Right hindlimb (tissue), 1 donor: ENCODE measurements at places on chromosomes 6 and 20.

- DNase-seq: no peak
Measured at GRCh38 chr6:124819346-124819745, 142.9 kb upstream of the RNF217 start.

GRCh38 chr6:89794324-89794723 lies 25.3 kb downstream of the MDN1 start:
- no peak for DNase-seq

DNA sequence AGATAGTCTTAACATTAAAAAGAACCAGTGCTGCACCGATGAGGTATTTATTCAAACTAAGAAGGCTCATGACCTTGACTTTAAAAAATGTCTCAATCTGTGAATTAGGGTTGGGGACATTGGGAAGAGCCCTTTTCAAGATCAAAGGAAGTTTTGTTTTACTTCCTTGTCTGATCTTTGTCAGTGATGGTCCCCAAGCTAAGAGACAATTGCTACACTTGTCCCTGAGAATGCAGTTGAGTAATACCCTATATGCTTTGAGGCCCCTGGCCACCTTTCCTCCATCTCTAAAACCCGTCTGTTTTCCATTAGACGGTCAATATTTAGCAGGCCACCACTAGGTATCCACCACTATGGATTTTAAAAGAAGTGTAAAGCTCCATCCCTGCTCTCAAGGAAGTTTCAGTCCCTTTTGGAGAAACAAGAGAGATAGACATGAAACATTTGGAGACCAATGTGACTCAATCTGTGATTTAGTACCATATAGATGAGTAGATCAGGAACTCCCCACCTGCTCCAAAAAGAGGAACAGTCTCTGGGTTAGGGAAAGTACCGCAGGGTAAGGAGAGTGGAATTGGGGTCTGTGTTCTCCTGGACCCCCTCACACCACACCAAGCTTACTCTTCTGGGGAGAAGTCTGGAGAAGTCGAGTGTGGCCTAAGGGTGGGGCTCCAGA lies 99.1 kb upstream of the ISM1 start:
- DNase-seq: no peak

DNA sequence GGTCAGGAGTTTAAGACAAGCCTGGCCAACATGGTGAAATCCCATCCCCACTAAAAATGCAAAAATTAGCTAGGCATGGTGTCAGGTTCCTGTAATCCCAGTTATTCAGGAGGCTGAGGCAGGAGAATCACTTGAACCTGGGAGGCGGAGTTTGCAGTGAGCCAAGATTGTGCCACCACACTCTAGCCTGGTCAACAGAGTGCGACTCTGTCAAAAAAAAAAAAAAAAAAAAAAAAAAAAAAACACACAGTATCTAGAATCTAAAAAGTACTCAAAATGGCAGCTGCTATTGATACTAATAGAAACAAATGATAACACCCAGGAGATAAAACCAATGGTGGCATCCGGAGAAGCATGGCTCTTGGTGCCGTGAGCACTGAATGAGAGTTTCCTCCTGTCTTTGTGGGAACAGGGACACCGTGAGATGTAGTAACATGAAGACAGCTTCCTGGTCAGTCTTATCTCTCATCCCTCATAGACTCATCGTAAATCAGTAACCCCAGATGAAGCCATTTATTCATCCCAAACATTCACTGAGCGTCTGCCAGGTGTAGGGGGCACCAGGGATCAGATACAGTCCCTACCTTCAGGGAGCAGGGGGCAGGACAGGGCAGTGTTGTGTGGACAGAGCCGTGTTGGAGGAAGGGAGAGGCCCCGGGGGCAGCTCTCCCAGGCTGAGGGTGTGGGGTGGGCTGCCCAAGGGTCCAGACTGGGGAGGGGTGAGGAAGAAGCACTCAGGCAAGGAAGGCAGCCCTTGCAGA lies 66.1 kb downstream of the SYNJ2 start:
- DNase-seq: no peak

DNA sequence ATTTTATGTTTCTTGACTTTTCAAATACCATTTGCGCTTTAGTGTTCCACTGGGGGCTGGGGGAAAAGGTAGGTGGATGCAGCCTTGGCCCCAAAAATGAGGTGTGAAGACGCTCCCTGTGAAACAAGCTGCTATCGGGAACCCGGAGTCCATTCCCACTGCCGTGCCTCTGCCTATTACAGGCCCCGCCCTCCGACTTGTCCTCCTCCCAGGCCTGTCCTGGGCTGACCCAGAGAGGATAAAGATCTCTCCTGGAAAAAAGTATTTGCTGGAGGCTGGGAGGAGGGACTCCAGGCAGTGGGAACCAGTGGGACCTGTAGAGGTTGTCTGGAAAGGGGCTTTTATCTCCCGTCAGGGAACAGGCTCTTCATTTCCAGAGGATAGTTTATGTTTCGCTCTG lies 215.0 kb downstream of the SLC24A3 start:
- no peak for DNase-seq

- DNase-seq: no peak
Measured at GRCh38 chr20:46826343-46826984, 68.2 kb upstream of the EYA2 start.

DNA sequence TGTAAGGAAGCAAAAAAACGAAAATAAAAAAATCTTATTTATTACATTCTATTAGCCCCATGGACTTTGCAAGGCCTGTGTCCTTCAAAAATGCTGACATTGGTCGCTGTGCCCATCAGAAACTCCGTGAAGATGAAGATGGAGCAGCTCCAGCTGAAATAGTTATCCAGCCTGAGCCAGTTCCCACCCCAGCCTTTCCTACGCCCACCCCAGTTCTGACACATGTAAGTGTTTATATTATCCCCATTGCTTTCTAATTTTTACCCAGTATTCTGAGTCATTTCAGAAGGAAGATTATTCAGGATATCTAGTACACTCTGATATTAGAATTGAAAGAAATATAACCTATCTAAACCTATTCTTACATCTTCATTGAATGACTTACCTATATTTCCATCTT lies 217.7 kb downstream of the ARHGAP18 start:
- no peak for DNase-seq

DNA sequence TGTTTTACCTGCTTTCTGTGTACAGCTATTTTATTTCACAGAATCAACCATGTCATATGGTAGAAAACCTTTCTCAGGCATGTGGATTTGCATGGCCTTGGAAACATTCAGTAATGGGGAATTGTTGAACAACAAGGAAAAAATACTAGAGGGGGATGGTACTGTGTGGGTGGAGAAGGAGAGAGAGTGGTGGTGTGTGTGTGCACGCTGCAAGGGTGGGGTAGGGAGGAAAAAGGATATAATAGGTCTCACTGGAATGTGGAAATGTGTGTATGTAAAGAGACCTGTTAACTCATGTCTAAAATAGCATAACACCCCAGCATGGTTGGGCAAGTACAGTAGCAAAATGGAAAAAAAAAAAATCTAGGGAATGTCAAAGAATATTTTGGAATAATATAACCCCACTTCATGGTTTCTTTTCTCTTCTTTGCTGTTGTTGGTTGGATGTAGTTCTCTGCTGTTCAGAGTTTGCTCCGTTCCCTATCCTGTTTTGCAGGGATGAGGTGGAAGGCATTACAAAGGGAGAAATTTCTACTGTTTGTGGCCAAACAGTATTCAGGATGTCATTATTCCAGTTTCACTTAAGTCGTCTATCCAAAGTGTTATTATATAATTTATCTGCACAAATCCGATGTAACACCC lies 93.9 kb upstream of the CITED2 start:
- DNase-seq: no peak

- DNase-seq: no peak
Measured at GRCh38 chr20:48031122-48031521, 245.8 kb upstream of the SULF2 start.

GRCh38 chr6:247351-247750 lies 44.9 kb upstream of the DUSP22 start:
- DNase-seq: no peak

GRCh38 chr20:20505554-20505953 lies 137.7 kb downstream of the INSM1 start:
- DNase-seq: no peak

GRCh38 chr20:32635764-32636163 lies 38.0 kb downstream of the C20orf203 start:
- no peak for DNase-seq
